ENCODE measurements at places on chromosomes 7 and 10. TPM values are rescaled to one million over a fixed set of nuclear protein-coding genes. Genes with fewer than 3 reads are reported as not detected.

INA gene
- total RNA-seq: 0.29 TPM

COL13A1 gene
- total RNA-seq: 1.8 TPM

AGBL3 gene
- total RNA-seq: 2.2 TPM

KDM7A gene
- 12.4 TPM for total RNA-seq

SGMS1 gene
- 60.4 TPM for total RNA-seq

NKX2-3 gene
- total RNA-seq: not detected

ABCC2 gene
- total RNA-seq: 1.8 TPM

IGF2BP3 gene
- total RNA-seq: 2.7 TPM

DPYSL4 gene
- total RNA-seq: 0.72 TPM

PNLIPRP2 gene
- not detected for total RNA-seq

FGFBP3 gene
- total RNA-seq: 1.2 TPM

RPP30 gene
- total RNA-seq: 47.1 TPM

CDHR1 gene
- under 0.01 TPM for total RNA-seq

DNA sequence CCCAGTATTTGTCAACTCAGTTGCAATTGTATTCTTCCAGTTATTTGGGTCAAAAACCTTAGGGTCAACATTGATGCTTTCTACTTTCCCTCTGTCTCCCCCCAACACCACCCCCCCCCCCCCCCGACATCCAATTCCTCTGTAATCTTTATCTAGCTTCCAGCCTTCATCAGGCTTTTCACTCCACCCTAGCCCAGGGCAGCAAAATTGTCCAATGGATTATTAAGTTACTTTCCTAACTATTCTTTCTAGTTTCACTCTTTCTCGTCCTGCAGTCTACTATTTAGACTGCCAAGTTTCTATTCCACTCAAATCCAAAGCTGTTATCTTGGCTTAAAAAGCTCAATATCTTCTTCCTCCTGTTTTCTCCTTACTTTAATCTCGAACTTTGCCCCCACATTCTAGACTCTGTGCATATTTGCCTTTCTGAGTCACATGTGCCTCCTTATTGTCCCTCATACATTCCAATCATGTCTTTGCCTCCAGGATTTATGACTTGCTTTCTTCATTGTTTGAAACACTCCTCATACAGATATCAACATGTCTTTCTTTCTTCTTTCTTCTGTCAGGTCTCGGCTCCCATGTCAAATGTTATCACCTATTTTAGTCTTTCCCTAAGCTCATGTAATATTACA, 196.6 kb upstream of the TMEM196 start:
- no peak overlapping the region for H3K4me3 ChIP-seq
- no peak overlapping the region for H3K27ac ChIP-seq
- peaks cover 2% of the 10 kb centered on the region for H3K4me1 ChIP-seq

DNA sequence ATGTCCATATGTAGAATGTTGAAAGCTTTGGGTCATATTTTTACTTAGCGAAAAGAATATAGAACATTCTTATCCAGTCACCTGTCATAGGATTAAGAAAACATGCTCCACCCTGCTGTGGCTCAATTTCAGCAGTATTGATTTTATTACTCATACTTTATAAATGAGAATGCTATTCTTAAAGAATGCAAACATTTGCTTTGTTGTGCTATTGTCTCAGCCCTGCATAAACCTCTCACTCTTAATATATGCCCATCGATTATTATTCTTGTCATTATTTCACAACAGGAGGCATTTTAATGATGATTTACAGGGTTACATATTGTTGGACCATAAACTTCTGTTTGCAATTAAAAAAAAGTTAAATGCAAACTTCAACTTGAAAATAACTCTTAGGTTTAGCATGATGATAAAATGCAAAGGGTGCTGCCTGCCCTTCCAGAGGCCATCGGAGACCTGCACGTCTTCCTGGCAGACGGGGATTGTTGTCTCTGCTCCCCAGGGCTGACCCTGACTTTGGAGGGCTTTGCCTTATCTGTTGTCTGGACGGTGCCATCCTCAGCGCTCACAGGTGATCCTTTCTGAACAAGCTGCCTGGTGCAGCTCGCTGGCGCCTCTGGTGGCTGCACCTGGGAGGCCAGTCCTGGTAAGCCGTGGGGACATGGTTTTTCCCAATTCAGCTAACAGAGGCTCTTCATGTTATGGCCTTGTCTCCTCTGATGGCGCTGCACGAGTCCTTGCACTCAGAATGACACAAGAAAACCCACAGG, 50.0 kb upstream of the SHH start:
- no peak overlapping the region for H3K27ac ChIP-seq
- H3K27me3 ChIP-seq: no peaks in the 10 kb centered on the region
- H3K4me1 ChIP-seq: no peaks in the 10 kb centered on the region

- no peak overlapping the region for H3K4me3 ChIP-seq
- DNase-seq: no peak
- no peak overlapping the region for H3K27ac ChIP-seq
Observed at GRCh38 chr10:61844116-61844822, 57.2 kb upstream of the ARID5B start.

DNA sequence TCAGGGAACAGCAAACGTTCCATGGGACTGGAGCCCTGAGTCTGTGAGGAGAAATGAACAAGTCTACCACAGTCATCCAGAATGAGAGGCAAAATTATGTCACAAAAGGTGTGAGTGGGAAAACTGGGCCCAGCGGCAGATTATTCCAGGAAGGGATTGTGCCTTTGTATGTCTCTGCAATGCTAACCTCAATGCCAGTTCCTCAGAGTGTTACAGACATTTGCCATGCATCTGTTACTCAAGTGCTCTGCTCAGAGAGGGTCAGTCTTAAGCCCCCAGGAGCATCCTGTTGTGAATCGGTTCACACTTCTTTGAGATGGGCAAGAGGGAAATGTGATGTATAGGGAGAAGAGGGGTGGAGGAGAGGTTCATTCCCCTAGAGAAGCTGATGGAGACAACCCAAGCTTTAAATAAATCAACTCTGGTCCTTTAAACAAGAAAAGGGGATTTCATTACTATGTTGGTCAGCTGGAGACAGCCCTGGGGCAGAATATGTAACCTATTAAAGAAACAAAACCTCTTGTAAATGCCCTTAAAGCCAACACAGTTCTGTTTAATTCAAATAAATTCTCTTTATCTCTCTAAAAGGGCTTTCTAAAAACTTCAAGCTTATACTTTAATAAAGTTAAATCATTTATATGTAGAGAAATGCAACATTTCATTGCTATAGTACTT, 85.9 kb upstream of the GRB10 start:
- no peaks in the 10 kb centered on the region for H3K27me3 ChIP-seq
- no peak overlapping the region for H3K4me3 ChIP-seq
- peaks cover 20% of the 10 kb centered on the region for H3K4me1 ChIP-seq
- H3K36me3 ChIP-seq: no peaks in the 10 kb centered on the region
- peak overlapping the region; percentile 88 for H3K27ac ChIP-seq
- no peak for DNase-seq

- H3K4me1 ChIP-seq: peaks cover 40% of the 10 kb centered on the region
- DNase-seq: no peak
- no peak overlapping the region for H3K4me3 ChIP-seq
- peaks cover 7% of the 10 kb centered on the region for H3K36me3 ChIP-seq
Observed at GRCh38 chr10:79093658-79094411, 25.1 kb downstream of the ZMIZ1 start.

DNA sequence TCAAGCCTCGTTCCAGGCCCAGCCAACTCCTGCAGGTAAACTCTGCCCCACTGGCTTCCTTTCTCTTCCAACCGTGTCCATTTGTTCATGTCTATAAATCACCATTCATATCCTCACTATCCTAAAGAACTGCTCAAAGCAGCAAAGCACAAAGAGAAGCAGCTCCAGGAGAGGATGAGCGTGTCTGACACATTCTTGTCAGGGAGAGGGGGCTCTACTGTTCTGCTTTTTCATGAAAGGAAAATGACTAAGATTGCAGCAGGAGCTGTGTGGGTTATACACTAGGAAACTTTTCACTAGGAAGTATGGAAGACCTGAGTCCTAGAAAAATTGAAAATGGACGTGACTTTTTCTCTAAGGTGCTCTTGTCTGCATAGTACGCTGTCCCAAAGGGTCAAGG, 16.7 kb downstream of the AGFG2 start:
- H3K27ac ChIP-seq: no peak overlapping the region
- DNase-seq: peak; percentile 56
- peaks cover 12% of the 10 kb centered on the region for H3K4me1 ChIP-seq
- H3K36me3 ChIP-seq: peaks cover 16% of the 10 kb centered on the region

- no peak for DNase-seq
- H3K27ac ChIP-seq: no peak overlapping the region
- H3K4me3 ChIP-seq: no peak overlapping the region
- H3K4me1 ChIP-seq: no peaks in the 10 kb centered on the region
- no peaks in the 10 kb centered on the region for H3K36me3 ChIP-seq
Observed at GRCh38 chr7:136549756-136550155, 318.7 kb upstream of the CHRM2 start.

DNA sequence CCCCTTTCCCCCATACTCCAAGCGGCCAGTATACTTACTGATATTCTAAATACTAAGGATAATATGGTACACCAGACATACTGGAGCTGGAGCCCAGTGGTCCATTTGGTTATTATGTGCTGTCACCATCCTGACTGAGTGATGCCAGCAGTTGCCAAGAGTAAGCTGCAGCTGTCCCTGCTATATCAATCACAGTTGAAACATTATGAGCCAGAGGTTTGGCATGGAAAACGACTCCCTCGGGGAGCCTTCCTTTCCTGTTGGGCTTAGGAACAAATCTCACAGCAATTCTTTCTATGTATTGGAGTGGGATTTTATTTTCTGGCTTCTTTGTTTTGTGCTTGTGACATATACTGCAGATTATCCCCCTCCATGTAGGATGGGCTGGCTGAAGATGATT, 32.6 kb downstream of the STRIP2 start:
- peaks cover 11% of the 10 kb centered on the region for H3K36me3 ChIP-seq
- no peak for DNase-seq
- no peaks in the 10 kb centered on the region for H3K27me3 ChIP-seq
- peaks cover 24% of the 10 kb centered on the region for H3K4me1 ChIP-seq

- peak; percentile 46 for DNase-seq
- H3K4me3 ChIP-seq: no peak overlapping the region
- no peaks in the 10 kb centered on the region for H3K36me3 ChIP-seq
- no peaks in the 10 kb centered on the region for H3K27me3 ChIP-seq
- peak overlapping the region; percentile 25 for H3K27ac ChIP-seq
Observed at GRCh38 chr7:16915405-16915804, 33.6 kb upstream of the AGR3 start.

DNA sequence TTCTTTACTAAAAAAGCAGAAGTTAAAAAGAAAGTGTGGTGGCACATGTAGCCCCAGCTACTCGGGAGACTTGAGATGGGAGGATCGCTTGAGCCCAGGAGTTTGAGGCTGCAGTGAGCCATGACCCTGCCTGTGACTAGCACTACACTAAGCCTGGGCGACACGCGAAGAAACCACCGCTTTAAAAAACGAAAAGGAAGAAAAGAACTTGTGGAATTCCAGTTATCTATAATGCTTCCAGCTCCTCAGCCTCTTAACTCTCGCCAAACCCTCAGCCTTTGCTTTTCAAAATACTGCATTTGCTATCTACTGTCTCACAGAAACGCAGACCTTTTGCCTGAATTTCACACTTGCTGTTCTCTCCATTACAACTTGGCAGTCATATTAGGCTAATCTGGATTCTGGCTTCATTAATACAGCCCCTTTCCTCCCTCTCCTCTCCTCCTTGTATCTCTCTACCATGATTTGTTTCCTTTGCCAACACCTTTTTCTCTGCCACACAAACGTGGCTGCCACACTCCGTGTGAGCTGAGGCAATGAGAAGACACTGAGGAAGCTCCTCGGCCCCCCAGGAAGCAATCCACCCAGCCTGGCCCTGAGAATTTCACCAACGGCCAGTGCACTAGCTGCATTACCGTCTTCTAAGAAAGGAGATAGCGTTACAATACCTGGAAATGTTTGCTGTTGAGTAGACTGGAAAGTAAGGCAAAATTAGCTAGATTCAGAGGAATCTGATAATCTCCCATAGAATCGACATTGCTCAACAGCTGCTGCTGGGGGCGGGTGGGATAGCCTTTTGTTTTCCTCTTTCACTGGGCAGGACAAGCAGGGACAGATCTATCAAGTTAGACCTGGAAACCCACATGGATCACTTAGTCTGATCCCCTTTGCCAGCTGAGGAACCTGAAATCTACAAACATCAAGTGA, 37.2 kb downstream of the CALML5 start:
- H3K36me3 ChIP-seq: peaks cover 35% of the 10 kb centered on the region
- H3K27me3 ChIP-seq: no peaks in the 10 kb centered on the region
- H3K4me1 ChIP-seq: peaks cover 7% of the 10 kb centered on the region
- DNase-seq: peak; percentile 37

DNA sequence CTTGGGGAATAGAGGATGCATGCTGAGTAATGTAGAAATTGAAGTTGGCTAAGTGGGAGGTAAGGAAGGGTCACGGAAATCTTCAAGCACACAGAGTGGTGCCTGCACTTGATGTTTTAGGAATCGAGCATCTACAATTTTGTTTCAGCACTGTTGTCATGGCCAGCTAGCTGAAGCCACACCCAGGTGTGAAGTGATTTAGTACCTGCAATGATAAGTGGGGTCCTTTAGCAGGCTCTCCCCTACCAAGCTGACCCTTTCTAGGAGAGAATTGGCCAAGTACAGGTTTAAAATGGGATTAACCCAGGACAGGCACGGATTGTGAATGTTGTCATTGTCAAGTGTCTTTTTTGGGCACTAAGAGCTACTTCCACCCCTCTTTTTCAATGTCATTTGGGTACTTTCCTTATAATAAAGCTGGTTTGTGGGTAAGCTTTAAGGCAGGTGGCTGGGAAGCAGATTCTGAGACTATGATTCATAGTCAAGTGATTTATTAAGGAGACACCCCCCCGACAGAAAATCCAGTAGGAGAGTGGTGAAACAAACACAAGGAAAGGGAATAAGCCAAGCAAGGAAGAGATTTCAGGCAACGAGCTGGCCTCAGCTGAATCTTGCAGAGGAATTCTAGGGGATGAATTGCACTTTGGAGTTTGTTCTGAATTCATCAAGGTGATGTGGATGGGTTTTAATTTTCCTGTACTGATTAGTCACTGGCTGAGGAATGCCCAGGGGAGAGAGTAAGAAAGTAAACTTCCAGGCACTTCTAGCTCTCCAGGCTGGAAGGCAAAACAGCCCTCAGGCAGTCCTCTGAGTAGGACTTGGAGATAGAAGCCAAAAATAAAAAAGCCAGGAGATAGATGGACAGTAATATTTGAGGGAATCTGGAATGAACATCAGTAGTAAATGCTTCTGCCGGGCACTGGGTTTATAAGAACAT, 1128.4 kb downstream of the SORCS3 start:
- no peak overlapping the region for H3K27ac ChIP-seq
- no peak overlapping the region for H3K4me3 ChIP-seq
- no peaks in the 10 kb centered on the region for H3K36me3 ChIP-seq
- DNase-seq: no peak
- no peaks in the 10 kb centered on the region for H3K27me3 ChIP-seq
- H3K4me1 ChIP-seq: no peaks in the 10 kb centered on the region

GRCh38 chr7:102973096-102973802, 60.4 kb downstream of the LRRC17 start:
- no peak overlapping the region for H3K4me3 ChIP-seq
- no peak for DNase-seq
- peak overlapping the region; percentile 23 for H3K27ac ChIP-seq
- H3K4me1 ChIP-seq: no peaks in the 10 kb centered on the region
- no peaks in the 10 kb centered on the region for H3K36me3 ChIP-seq
- no peaks in the 10 kb centered on the region for H3K27me3 ChIP-seq

Data from osteoblast (primary cell).